NCI-H748 treated with DMSO at 0.1 percent for 48 hours (cell line): ENCODE measurements at places on chromosomes 13 and 19.

GRCh38 chr13:109246001-109246400, 540.4 kb downstream of the IRS2 start:
- DNase-seq = no peak

- no peak for DNase-seq
These were observed 42.5 kb downstream of the DNM2 start for GRCh38 chr19:10760273-10760944.

GRCh38 chr13:85216576-85216975, 582.6 kb downstream of the SLITRK6 start:
- no peak for DNase-seq

DNA sequence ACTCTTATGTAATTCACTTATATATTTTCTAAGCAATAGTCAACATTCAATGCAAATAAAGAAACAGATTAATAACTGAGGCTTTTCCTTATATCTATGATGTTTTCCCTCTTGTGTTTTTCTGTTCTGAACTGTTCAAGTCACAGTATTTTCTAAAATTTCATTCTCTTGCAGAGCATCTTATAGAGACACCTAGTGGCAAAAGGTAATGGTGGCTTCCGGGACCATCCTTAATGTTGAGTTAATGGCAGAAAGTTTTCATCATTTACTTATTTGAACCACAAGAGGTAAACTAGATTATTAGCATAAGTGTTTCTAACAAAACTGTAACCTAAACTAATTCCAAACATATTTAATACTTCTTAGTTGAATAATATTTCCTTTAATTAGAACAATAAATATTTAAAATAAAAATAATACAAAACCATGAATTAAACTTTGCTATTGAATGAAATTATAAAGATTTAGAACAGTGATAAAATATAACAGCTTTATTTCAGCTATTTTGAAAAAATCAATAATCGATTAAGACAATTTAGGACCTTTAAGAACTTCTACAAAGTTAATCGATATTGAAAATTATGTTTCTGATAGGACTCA, 1.7 kb upstream of the SLITRK5 start:
- DNase-seq = peak; percentile 80

DNA sequence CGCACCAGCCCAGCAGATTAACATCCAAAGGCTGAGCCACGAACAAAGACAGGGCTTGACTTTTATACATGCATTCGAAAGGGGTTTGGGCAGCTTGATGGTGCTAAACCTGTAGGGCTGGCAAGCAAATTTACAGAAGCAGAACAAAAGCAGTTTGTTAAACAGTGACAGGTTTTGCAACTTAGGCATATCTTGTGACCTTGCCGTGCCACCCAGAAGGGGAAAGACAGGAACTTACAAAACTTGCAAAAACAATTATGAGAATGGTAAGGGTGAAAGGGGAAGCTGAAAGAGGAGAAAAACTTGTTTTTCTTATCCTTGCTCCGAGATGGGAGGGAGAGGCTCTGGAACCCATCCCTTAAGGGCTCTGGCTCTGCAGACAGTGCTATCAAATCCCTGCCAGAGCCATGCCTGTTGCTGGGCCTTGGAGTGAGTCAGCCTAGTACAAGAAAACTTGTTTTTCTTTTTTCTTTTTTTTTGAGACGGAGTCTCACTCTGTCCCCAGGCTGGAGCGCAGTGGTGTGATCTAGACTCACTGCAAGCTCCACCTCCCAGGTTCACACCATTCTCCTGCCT, 1325.2 kb upstream of the PRR20A start:
- DNase-seq = no peak

DNA sequence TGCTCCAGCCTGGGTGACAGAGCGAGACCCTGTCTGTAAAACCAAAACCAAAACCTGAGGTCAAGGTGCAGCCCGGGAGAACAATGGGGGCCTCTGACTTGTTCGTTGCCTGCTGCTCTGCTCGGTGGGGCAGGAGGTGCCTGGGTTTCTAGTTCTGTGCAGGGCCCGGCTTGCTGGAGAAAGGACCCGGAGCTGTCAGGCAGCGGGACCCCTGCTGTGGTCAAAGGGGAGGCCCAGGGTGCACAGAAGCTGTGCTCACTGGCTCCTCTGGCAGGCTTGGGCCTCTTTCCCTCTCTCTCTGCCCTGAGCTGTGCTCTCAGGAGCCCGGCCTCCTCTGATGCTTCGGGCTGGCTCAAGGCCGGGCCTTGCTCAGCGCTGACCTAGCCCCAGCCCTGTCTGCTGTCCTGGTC, 3.5 kb downstream of the LRP3 start:
- no peak for DNase-seq

DNA sequence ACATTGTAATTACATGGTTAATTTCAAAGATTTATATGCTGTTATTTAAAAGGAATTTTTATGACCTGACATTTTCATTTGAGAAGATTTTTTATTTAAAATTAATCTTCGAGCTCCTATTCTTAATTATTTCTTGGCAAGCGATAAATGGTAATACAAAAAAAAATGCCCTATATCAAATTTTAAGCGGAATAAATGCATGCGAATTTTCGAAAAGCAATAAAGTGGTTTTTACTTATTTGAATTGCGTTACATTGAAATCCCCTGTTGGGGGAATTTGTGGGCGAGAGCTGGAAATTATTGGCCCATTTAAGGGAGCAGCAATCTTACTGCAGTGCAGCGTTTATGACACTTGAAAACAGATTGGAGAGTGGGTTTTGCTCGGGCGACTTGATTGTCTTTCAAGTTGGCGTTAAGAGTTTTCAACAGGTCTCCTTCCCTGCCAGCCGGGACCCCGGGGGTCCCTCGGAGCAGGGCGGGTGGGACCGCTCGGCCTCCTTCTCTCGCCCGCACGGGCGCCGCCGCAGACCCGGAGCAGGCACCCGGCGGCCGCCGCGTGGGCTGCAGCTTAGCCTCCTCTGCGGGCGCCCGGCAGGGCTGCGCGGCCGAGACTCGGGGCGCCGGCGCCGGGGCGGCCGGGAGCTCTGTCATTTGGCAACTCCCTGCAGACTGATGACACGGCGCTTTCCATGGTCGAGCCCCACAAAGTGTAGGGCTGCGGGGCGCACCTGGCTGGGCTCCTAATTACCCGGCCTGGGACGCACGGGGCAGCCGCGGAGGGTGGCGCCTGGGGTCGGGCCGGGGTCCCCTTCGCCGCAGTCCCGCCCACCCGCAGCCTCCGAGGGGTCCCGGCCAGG, 255.1 kb upstream of the SOX21 start:
- peak; percentile 34 for DNase-seq

DNA sequence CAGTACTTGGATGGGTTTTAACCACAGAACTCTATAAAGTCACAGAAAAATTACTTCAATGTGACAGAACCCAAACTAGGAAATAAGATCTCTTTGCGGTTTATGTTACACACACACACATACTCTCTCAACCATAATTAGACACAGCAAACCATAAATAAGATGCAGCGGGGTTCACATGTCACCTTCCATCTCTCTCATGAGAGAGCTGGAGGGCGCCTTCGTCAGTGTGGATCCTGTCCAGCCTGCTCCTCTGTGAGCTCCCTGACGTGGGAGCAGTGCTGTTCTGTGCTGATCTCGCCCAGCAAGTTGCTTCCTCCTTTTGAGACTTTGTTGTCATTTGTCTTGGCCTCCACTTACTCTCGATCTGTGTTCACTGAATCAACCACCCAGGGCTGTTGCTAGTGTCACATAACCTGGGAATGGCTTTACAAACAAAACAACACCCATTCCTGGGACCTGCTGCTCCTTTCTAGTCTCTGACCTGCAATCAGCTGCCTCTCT, 204.9 kb upstream of the KL start:
- no peak for DNase-seq

DNA sequence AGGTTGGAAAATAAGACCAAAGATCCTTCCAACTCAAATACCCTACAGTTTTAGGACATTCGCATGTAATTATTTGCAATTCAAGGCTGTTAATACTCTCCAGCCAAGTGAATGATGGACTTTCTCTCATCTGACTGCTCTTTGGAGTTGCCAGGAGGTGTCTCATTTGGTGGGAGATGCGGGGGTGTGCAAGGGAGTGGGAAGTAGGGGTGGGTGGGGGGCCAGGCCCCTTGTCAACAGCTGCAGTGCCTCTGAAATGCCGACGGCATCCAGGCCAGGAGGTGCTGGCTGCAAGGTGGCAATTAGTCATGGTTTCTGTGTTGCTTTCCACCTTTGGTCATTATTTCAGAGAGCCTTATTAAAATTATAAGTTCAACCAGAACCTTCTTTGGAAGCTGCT, 121.5 kb downstream of the KL start:
- DNase-seq = no peak

DNA sequence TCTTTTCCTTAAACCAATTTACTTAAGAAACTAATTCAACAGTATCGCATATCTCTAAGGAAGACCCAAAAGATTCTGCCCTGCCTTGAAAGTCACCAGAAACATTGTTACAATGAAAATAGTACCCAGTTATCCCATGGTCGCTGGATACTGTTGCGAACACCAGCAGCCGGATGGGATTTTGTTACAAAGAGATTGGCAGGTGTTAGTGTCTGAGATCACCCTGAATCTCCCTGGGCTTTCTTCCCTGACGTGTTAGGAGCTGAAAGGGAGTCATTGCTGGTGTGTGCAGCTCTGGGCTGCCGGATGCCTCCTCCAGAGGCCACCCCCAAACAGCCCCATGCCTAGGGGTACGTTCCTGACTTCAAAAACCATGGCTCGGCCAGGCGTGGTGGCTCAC, 38.2 kb downstream of the PTPRS start:
- DNase-seq = no peak

DNA sequence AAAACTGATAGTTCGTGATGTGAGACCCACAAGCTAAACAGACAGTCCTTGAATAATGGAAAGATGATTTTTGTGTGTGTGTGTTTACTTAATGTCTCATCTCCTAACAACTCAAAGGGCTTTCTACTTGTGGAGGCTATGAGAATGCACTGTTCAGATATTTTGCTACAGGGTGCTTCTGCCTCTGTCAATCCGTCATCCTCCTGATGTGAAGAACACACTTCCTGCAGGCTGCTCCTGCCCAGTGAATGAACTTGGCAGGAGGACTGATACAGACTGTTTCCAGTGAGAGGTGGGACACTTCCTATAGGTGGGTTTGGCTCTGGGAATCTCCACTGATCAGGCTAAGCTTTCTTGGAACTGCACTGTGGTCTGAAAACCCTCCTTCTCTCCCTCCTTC, 168.4 kb upstream of the STARD13 start:
- no peak for DNase-seq

GRCh38 chr13:64782466-64782865, 2447.7 kb downstream of the PCDH9 start:
- DNase-seq = no peak

- DNase-seq = no peak
These were observed 11.5 kb upstream of the ACOD1 start for GRCh38 chr13:76936763-76937162.

- no peak for DNase-seq
These were observed 232.9 kb downstream of the FOXO1 start for GRCh38 chr13:40433577-40433976.

DNA sequence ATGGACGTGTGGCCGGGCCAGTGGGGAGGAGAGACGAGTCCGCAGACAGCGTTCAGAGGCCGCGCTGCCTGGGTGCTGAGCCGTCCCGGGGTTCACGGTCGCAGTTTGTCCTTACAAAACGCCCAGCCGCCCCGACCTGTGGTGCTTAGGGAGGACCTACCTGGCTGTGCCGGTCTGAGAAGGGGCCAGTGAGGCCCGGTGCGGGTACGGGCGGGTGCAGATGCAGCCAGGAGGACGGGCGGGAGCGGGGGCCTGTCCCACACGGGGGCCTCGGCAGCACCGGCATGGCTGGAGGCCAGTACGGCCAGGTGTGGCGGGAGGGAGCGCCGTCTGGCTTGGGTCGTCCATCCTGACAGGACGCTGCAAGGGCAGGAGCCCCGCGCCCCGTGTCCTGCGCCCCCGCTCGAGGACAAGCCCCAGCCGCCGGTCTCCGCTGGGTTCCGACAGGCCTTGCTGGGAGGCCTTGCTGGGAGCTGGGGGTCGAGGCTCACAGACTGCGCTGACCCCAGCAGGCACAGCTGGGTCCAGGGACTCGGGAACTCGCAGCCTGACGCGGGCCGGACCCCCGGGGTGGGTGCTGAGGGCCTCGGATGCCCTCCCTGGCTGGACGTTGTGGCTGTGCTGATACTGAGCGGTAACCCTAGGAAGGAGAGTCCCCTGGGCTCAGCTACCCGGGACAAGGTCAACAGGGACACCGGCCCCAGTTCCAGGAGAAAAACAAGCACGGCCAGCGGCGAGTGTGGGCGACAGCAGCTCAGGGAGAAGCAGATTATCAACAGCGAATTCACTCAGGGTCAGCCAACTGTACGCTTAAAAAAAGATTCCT, 5.3 kb upstream of the PROZ start:
- peak; percentile 31 for DNase-seq

DNA sequence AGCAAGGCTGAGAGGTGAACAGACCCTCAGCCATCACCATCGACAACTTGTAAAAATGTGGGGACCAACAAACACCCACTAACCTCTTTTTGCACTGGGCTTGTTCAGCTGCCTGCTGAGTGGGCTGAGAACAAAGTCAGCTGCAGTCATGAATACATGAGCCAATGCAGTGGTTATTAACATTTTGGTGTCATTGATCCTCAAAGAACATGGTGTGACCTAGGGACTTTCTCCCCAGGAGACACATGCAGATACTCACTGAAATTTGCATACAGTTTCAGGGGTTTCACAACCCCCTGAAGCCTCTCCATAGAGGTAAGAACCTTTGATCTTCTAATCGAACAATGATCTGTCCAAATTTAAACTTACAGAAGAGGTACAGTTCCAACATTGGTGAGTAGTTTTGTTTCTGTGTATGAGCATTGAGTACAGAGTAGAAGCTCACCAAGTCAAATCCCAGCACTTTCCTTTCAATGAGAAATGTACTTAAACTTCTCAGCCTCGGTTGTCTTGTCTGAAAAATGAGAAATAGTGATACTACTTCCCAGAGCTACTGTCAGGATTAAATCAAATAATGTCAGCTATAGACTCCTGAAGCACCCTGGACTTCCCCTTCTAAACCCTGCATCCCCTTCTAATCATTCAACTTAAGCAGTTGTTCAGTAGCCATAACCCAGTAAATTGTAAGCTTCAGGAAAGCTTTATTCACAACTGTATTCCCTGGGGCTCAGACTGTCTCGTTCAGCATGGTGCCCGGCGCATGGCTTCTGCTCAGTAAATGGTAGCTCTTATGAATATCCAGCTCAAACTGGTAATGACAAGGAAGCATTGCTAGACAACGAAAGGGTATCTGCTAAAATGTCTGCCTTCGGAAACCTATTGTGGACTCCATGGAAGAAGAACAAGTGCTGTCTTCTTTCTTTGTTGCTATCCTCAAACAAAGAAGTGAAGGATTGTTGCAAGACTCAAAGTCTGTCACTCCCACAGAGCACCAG, 148.7 kb downstream of the FOXO1 start:
- DNase-seq = no peak

DNA sequence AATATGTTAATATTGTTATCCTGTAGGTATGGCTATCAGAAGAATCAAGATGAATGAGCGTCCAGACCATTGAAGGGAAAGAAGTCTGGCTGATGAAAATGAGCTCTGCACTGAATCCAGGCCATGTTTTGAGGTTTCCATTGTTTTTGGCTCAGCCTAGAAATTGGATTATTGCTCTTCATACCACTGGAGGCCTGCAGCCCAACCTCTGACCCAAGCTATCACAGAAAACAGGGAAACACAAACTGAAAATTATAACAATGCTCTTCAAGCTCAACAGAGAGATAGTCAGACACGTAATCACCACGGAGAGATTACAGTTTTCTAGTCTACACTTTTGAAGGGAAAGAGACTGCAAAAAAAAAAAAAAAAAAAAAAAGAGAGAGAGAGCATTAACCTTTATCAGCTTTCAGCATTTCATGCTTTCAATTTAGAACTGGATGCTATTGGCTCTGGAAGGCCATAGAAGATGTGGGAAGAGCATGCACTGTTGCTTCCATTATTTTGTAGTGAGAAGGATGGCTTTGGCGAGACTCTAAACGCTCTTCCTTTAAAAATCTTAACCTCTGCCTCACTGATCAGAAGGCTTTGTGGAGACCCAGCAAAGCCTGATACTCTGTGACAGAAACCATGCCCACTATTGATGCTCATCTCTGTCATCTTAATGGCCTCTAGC, 10.8 kb downstream of the EDNRB start:
- no peak for DNase-seq
